Putamen (tissue), 1 donor: ENCODE measurements at places on chromosomes 7 and 10.

DNA sequence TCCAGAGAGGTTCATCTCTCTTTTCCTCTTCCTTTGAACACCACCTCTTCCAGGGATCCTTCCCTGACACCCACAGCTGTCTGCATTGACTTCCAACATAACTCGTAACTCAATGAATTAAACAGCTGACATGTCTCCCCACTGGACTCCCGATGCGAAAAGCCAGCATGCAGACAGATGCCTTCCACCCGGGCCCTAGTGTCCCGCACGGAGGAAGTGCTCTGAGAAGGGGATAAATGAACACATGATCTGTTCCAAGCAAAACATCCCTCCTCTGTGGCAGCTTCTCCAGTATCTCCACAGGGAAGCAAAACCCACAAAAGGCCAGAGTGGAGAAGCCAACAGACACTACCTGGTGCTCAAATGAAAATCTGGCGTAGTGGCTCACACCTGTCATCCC, 28.3 kb downstream of the OGDHL start:
- no peak for DNase-seq

- no peak for DNase-seq
Measured at GRCh38 chr7:21946222-21946709, 567 bp upstream of the CDCA7L start.

GRCh38 chr7:50461695-50462094, 11.5 kb upstream of the FIGNL1 start:
- no peak for DNase-seq

GRCh38 chr7:97847791-97848190, 24.4 kb downstream of the ASNS start:
- no peak for DNase-seq

DNA sequence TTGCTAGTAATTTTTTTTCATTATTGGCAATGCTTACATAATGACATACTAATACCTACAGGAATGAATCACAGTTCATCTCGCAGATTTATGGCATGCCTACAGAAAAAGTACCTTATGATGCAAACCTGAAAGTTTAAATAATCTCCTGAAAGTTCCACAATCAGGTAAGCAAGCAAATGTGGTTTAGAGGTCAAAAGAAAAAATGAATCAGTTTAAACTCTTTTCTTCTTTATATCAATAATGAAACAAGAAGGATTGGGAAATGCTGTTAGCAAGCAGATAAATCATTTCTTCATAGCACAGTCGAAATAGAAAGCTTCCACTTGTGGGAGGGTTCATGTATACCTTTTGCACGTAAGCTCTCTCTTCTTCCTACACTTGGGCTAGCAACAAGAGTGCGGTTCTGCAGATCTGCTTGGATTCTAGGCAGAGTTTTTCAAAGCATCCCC, 53.7 kb upstream of the MTPN start:
- DNase-seq = no peak

DNA sequence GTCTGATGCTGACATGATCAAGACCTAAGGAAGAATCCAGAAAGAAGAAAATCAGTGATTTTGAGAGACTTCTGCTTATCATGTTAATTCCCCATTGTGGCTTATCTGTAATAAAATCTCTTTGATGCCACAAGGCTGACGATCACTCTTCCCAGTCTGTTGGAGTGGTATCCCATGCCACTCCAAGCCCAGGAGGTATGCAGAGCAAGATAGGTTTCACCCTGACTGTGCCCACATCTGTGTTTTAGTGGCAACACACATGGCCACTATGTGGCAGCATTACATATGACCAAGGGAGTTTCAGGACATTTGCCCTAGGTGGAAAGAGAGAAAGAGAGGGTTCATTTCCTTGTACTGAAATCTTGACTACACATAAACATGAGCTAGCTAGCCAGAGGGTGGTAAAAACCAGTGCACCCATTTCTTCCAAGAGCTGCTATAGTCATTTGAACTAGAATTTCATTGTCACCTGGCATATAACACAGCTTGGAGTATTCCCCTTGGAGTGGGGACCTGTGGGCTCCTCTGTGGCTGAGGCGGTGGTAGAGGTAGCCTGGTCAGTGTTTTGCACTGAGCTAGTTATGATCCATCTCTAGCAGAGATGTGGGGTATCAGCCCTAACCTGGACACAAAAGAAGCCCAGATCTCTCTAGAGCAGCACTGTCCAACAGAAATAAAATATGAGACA, 20.8 kb downstream of the LAMB4 start:
- DNase-seq = no peak

DNA sequence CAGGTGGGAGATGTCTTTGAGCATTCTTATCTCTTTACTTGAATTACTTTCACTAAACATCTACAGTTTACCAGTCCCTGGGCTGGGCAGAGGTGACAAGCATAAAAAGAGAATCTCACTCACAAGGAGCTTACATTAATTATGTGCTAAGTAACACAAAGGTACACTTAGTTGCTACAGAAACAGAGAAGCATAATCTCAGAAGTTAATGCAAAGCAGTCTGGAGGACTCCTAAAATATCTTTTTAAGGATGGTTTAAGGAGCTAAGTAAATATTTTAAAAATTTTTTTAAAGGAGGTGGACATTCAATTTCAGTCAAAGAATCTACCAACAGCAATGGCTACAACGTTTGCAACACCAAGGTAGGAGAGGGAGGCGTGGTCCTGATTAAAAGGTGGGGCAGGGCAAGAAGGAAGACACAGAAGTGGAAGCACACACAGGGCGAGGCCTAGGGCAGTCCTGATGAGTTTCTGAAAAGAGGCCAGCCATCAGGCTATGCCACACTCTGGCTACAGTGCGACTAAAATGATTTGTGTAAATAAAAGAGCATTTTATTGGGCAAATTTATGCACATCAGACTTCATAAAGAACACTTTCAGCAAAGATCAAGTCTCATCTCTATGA, 5.3 kb downstream of the LARP4B start:
- no peak for DNase-seq

DNA sequence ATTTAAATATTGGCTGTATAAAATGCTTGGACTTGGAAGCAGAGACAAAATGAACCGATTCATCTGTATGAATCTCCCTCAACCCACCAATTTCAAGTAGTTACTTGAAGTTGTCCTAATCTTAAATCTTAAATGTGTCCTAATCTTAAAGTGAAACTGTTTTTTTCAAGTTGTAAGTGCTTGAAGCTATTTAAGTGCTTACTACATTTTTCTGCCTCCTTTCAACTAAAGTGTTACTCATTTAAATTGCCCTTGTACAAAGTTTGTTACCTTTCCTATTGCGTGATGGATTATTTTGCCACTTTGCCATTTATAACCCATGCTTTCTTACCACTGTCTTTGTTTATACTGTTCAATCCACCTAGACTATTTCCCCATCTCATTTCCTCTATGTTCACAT, 2.8 kb downstream of the BCAP29 start:
- DNase-seq = no peak

- no peak for DNase-seq
Measured at GRCh38 chr7:135664046-135664589, 1.8 kb downstream of the STMP1 start.

GRCh38 chr7:95993380-95993779, 221.0 kb downstream of the DYNC1I1 start:
- DNase-seq = no peak

DNA sequence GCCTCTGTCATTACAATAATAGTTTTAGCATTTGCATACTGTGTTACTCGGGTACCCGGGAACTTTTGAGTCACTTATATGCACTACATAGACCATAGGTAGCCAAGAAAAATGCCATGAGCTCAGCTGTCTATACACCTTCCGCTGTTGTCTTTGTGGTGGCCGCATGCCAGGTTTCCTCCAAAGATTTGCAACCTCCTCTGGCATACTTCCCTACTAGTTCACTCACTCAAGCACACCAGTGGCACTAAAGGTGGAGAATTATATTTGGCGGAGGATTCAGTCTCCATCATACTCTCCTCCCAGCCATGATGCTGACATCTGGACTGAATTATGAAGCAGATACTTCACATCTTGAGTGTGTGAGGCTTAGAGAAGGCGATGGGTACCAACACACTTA, 35.6 kb upstream of the GRB10 start:
- DNase-seq = no peak

- no peak for DNase-seq
Measured at GRCh38 chr7:25007668-25008067, 27.7 kb upstream of the OSBPL3 start.

- no peak for DNase-seq
Measured at GRCh38 chr10:110851020-110851612, 20.6 kb upstream of the PDCD4 start.

DNA sequence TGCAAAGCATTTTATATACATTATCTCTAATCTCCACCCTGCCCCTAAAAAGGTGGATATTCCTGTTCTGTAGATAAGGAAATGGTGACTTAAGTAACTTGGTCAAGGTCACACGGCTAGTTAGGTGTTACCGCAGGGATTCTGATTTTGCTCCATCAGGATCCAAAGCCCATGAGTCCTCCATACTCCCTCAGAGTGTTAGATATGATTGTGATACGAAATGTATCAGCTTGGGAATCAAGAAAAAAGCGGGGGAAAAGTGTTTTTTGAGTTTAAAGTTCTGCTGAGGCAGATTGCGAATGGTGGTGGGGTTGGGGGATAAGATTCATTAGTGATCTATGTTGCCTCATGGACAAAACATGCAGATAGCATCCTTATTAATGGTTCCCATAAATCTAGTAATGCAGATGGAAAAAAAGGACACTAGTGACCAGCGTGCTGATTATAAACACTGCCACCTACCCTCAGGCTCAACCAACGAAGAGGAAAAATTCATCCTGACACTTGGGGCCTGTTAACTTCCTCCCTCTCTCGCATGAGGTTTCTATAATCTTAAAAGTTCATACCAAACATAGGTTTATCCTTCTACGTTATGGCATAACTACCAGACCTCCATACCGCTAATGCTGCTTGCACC, 2.3 kb downstream of the ICA1 start:
- no peak for DNase-seq

GRCh38 chr7:2051707-2052656, 180.8 kb downstream of the MAD1L1 start:
- DNase-seq = no peak

- DNase-seq = no peak
Measured at GRCh38 chr7:35761871-35762677, 38.8 kb upstream of the SEPTIN7 start.

- DNase-seq = no peak
Measured at GRCh38 chr10:29584436-29584835, 50.3 kb downstream of the SVIL start.

DNA sequence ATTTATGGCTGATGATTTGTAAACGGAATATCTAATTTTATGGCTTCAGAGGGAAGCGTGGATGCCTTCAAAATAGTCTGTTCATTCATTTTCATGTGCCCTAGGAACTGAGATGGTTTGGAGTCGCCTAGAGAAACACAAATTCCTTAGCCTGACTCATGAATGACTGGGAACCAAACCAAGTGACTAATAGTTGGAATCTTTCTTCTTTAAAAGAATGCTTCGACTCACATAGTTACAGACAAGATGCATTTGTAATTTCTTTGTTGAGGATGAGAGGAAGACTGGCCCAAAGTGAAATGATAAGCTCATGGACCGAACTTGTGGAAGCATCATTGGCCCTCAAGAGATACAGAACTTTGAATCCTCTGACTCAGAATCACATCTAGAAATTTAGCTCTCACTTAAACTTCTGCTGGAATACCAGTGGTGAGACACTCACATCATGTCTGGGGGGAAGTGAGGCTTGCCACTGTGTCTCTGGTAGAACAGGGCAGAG, 1107.2 kb downstream of the NRG3 start:
- DNase-seq = no peak

DNA sequence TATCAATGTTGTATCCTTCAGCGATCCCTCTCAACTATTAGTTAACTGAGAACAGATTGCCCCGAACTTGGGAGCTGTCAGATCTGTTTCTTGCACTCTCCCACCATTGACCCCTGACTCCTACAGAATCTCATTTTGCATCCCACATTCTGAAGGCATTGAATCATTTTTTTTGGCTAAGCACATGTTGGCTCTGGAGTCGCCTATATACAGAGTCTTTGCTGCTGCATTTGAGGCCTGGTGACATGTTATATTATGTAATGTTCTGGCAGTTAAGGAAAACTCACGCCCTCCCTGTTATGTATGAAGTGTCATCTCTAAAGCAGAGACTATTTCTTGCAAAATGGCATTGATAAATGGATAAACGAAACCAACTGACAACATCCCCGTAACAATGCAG, 159.2 kb upstream of the ITGB1 start:
- no peak for DNase-seq

DNA sequence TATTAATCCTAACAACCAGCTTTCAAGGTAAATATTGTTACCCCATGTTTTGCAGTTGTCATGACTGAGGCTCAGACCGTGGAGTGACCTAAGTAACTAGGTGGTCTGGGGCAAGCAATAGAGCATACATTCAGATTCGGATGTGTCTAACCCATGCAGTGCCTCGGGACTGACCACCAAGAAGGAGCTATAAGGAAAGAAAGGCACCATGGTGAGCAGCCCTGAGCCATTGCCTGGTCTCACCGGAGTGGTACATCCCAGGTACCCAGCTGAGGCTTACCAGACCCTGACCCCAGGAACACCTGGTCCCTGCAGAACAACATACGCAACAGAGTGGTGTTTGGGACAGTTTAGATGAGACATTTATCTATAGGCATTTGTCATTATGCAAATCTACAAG, 175.5 kb upstream of the ZMIZ1 start:
- DNase-seq = no peak

DNA sequence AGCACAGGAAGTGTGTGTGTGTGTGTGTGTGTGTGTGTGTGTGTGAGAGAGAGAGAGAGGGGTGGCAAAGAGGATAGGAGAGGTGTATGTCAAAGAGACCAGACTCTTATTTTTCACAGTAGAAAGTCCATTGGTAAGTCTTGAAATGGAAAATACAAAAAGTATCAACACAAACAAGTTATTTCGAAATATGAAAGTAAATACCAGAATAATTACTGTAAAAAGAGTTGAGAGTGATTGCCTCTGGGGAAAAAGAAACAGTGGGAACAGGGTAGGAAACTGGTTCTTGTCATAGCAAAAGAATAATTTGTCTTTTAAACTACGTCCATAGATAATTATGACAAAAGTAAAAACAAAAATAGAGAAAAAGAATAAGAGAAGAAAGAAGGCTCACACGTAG, 29.0 kb upstream of the EIF5AL1 start:
- no peak for DNase-seq

- DNase-seq = no peak
Measured at GRCh38 chr10:3848005-3848774, 63.2 kb upstream of the KLF6 start.

- no peak for DNase-seq
Measured at GRCh38 chr7:134997214-134997885, 11.0 kb downstream of the AGBL3 start.

DNA sequence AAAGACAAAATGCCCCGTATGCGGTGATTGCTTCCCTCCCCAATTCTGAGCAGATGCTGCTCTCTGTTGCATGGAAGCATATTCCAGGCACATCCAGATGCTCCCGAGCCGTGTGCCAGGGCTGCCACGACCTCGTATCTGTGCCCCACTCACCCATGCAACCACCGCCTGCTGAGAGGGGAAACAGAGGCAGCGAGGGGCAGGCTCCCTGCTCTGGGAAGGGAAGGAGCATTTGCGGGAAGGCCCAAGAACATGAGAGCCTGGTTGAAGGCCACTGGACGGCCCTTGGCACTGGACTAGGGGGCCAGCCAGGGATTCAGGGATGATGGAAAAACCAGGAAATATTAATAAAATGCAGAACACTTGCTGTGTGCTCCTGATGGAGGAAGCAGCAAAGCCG, 89.4 kb downstream of the CTBP2 start:
- DNase-seq = no peak

GRCh38 chr10:111076682-111077478, at the start of gene ADRA2A:
Gene ADRA2A, plus strand, starts transcription at chr10:111077029. Its CDS starts 968 bp downstream, at chr10:111077997.
- DNase-seq = no peak
